ENCODE measurements at places on chromosomes 2 and 18.
A peak's percentile ranks its signal among the peaks of the same experiment; 100 is the strongest.

GRCh38 chr2:11305338-11305737 lies 39.1 kb downstream of the ROCK2 start:
- DNase-seq = no peak

DNA sequence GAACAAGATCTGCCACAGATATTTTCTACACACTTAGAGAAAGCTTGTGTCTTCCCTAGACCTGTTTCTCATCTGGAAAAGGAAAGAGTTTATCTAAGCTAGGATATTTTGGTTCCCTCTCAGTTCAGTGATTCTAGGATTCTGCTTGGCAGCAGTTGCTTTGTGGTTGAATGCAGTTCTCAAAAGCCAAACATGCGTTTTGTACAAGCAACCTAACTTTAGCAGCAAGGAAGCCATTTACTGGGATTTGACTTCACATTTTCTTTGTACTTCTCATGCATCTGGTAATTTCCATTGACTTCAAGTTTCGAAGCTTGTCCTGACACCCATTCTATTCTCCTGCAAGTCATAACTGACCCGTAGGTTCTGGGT lies 33.3 kb downstream of the VSNL1 start:
- DNase-seq = no peak

DNA sequence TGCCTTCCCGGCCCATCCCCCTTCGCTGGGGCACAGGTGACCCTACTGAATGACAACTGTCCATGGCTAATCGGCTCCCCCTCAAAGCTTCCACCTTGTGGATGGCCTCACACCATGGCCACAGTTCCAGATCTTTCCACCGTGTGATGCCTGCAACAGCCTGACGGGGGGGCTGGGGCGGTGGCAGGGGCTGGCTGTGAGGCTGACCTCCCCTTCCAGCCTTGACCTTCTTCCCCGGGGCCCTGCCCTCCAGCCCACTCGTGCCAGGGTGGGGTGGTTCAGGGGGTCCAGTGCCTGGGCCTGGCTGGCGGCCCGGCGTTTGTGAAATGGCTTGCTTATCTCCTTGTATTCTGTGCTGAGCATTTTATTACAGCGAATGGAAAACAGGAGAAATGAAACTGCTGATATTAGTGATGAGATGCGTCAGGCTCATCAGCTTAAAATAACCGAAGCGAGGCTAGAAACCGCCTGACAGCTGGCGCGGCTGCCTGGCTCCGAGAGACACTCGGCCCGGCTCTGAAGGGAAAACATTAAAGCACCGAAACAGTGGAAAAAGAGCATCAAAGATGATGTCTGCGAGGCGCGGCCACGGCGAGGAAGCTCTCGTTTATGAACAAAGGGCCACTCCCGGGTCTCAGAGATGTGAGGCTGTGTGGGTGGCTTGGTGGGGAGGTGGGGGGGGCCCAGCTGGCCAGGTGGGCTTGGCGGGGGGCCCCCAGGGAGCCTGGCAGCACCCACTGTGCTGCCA lies 916 bp upstream of the PDCD1 start:
- DNase-seq = no peak

DNA sequence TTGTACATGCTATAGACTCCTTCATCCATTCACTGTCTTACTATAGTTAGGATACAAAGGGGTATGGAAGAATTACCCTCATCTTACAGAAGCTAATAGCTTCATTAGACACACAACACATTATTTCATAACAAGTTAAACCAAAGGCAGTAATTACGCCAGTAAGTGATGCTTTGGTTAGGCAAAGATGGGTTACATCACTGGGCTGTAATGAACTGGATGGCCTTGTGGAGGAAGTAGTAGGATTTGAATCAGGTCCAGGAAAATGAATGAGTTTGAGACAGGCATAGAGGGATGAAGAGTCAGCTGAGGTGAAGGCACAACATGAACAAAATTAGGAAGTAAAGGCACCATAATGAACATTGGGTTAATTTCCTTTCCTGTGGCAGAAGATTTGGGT lies 80.1 kb downstream of the SOCS6 start:
- no peak for DNase-seq

DNA sequence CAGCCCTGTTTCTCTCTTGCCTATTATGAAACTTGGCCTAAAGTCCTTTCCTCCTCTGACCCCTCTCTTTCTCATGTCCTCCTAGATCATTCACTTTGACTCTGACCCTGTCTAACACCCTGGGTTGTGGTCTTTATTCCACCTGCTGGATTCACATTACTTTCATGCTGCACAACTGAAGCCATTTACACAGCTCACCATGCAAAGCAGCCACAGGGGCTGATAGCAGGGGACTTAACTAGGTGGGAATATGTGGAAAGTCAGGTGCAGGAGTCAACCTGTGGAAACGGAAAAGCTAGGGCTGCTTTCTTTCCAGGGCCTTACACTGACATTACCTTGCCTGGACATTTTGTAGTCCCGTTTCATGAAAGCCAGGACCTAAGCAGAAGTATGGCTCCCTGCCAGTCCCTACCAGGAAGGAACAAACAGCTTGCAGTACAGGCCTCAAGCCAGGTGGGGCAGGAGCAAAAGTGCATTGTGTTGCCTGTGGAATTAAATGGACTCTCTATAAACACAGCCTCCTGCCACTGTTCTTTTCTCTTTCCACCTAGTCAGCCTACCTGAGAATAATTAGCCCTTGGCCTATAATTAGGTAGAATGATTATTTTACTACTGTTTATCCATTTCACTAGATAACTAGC lies 11.8 kb downstream of the MAPRE3 start:
- peak; percentile 61 for DNase-seq

DNA sequence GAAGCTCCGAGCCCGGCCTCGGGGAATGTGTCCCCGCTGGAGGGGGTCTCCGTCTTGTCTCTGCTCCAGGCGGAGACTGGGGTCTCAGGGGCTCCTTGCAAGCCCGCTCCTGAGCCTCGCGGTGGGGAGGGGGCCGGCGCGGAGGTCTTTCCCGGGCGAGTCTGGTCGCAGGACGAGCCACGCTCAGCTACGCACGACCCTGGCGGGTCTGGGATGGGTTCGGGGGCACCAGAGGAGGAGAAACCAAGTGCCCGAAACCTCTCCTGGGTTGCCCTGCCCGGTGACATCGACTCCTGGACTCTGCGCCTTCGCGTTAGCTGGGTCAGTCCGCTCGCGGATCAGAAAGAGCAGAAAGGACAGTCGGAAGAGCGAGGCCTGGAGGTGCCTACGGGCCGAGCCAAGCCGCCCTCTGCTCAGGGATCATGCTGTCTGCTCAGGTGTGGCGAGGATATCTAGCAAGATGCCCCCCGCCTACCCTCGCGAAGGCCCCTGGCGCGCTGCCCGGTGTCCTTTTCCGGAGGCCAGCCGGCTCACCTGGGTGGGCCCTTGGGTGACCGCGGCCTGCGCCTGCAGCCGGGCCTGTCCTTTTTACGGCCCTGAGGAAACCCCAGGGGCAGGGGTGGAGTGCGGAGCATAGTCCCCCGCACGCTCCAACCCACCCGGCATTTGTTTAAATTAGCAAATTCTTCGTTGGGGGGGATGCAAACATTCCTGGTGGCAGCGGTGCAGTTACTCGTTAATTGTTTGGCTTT lies 58.7 kb downstream of the SNORC start:
- DNase-seq = no peak

DNA sequence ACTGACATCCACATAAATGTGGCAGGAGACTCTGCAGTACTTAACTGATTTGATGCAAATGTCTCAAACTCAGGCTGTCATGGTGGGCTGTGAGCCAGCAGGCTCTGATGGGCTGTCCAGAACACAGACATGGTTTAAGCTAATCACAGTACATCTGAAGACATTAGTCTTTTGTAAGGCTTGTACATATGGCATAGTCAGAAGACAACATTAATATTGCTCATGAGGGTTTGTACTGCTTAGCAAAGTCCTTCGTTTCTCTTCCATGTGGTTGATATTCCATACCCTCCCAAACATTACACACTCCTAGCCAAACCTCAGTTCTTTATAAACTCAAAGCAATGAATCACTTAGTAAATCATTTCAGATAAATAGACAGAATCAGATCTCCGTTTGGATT lies 330.6 kb downstream of the RND3 start:
- DNase-seq = no peak

GRCh38 chr2:222862106-222862908 lies 1.5 kb downstream of the ACSL3 start:
- no peak for DNase-seq

GRCh38 chr18:55031979-55032378 lies 72.7 kb upstream of the CCDC68 start:
- no peak for DNase-seq

- no peak for DNase-seq
These were observed 15.2 kb downstream of the R3HDM1 start for GRCh38 chr2:135546436-135546835.

GRCh38 chr2:73998933-73999332 lies 14.2 kb downstream of the TET3 start:
- DNase-seq = no peak

DNA sequence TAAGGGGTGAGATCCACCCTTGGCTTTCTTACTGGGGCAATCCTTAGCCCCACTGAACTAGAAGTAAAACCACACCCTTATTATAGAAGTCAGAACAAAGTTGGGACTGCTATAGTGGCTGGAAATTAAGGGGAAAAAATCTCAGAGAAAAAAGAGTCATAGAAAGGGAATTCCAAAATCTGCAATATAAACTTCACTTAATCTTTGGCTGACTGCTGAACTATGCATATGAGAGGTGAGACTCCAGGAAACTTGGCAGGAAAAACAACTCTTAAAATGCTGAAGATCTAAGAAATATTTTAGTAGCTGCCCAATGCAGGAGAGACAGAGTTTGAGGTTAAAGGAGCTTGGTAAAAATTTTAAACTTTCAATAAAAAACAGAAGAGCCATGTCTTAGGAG lies 201.8 kb upstream of the FN1 start:
- no peak for DNase-seq

DNA sequence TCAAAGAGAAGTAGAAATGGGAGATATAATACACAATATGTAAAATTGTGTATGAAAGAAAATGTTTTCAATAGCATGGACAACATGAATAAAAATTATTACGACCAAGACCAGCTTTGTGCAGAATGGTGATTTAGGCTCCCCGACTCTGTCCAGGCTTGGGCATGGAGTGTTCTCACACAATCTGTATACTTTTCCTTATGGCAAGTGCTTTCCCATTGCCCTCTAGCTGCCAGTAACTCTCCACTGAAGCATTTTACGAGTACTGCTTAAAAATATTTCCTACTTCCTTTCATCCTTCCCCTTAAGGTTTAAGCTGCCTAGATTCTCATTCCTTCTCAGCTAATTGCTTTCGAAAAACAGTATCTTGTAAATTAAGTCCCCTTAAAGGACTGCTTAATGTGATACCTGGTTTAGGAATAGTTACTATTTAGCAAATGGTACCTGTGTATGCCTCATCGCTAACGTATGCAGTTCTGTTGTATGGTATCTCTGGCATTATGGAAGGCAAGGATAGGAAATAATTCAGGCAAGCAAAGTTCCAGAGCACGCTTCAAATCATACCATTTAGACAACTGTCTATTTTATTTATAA lies 714.6 kb downstream of the ERBB4 start:
- no peak for DNase-seq

- no peak for DNase-seq
These were observed 228.4 kb upstream of the MEX3C start for GRCh38 chr18:51425889-51426288.

GRCh38 chr2:186976329-186976728 lies 127.4 kb upstream of the ZSWIM2 start:
- no peak for DNase-seq

DNA sequence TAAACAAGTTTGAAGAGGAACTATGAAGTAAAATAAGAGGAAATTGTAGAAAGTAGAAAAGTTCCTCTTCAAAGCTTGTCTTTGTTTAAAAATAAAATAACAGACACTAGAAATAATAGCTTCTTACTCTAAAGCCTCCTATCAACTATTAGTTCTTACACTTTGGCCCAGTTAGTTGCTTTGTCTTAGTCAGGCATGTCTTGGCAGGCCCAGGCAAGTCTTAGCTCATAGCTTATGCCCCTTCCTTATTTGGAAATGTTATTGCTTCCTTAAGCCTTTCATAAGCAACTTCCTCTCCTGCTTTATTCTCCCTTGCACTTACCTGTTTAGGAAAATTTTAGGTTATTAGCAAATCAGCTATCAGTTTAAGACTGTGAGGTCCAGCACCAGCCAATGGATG lies 950.6 kb upstream of the LRATD1 start:
- DNase-seq = no peak

Measured in RWPE1 (cell line).